ENCODE measurements at places on chromosomes 3 and 15.
A peak's percentile ranks its signal among the peaks of the same experiment; 100 is the strongest.

- no peaks in the 10 kb centered on the region for H3K36me3 ChIP-seq
- no peaks in the 10 kb centered on the region for H3K27me3 ChIP-seq
- H3K4me1 ChIP-seq, result no peaks in the 10 kb centered on the region
Observed at GRCh38 chr3:123262226-123262625, 60.5 kb downstream of the SEC22A start.

GRCh38 chr3:11323813-11324212 is 51.6 kb downstream of the ATG7 start:
- no peaks in the 10 kb centered on the region for H3K4me1 ChIP-seq
- H3K36me3 ChIP-seq, result no peaks in the 10 kb centered on the region
- no peak overlapping the region for H3K27ac ChIP-seq
- DNase-seq, result no peak

DNA sequence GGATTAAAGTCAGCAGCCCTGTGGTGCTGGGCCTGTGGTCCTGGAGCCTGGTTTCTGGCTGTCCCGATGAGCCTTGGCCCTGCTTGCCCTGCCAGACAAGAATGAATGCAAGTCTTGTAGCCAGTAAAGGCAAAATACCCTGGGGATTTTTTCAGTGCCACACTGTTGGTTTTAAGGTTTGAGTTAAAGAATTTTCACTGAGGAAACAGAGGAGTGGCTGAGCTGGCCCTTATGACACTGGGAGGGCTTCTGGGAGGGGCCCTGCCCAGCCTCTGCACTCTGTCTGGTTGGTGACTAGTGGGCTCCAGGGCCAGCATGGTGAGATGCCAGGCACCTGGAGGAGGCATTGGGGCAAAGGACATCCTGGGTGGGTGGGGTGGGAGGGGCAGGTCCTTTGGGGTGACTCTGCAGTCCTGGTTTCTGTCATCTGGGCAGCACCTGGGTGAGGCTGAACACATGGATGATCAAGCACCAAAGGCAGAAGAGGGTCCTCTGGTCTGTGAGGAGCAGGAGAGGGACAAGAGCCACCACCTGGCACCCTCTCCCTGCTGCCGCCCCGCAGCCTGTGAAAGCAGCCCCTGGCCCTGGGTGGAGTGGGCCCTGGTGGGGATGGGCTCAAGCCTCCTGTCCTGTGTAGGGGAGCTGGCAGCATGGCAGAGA is 12.5 kb upstream of the PLA2G4E start:
- H3K27me3 ChIP-seq, result no peaks in the 10 kb centered on the region
- H3K36me3 ChIP-seq, result no peaks in the 10 kb centered on the region
- no peak overlapping the region for H3K4me3 ChIP-seq

- H3K4me1 ChIP-seq, result no peaks in the 10 kb centered on the region
- H3K27me3 ChIP-seq, result no peaks in the 10 kb centered on the region
- H3K27ac ChIP-seq, result no peak overlapping the region
- H3K4me3 ChIP-seq, result no peak overlapping the region
- no peak for DNase-seq
- H3K36me3 ChIP-seq, result no peaks in the 10 kb centered on the region
Observed at GRCh38 chr3:192038726-192039125, 577.8 kb downstream of the PYDC2 start.

DNA sequence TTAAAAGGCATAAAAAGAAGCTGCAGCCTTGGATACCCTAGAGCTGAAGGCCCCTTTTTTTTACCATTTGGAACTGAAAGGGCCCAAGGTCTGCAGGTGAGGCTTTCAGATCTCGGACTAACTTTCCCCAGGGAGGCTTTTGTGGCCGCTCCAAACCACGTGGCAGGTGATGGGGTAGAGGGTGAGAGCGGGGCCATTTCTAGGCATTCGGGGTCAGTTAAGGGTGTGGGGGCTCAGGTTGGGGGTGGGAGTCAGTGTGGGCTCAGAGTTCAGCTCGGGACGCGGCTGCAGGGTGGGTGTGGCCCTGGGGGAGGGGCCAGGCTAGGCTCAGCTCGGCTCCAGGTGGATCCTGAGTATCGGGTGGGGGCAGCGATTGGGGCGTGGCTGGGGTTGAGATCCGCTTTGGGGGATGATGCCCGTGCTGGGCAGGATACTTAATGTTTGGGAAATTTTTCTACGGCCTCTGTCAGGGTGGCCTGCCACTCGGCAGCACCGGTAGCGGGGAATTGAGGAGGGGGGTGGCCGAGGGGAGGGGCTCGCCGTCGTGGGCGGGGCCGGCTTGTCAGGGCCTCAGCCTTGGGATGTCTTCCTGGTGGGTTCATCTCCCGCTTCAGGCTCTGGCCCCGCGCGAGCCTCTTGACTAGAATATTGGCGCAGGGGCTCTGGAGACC is 2.5 kb downstream of the KLF13 start:
- peak; percentile 55 for DNase-seq
- peak overlapping the region; percentile 92 for H3K4me3 ChIP-seq
- H3K27me3 ChIP-seq, result no peaks in the 10 kb centered on the region
- H3K27ac ChIP-seq, result peak overlapping the region; percentile 80
- H3K36me3 ChIP-seq, result no peaks in the 10 kb centered on the region

GRCh38 chr3:56975567-56975966 is 84.9 kb upstream of the SPATA12 start:
- H3K27ac ChIP-seq, result no peak overlapping the region
- no peak for DNase-seq
- H3K4me3 ChIP-seq, result no peak overlapping the region
- H3K4me1 ChIP-seq, result peaks cover 5% of the 10 kb centered on the region
- H3K36me3 ChIP-seq, result no peaks in the 10 kb centered on the region
- H3K27me3 ChIP-seq, result no peaks in the 10 kb centered on the region

GRCh38 chr3:119738741-119739140 is 35.9 kb downstream of the CFAP91 start:
- no peaks in the 10 kb centered on the region for H3K4me1 ChIP-seq
- no peak for DNase-seq
- no peaks in the 10 kb centered on the region for H3K27me3 ChIP-seq
- no peaks in the 10 kb centered on the region for H3K36me3 ChIP-seq
- no peak overlapping the region for H3K27ac ChIP-seq
- H3K4me3 ChIP-seq, result no peak overlapping the region

DNA sequence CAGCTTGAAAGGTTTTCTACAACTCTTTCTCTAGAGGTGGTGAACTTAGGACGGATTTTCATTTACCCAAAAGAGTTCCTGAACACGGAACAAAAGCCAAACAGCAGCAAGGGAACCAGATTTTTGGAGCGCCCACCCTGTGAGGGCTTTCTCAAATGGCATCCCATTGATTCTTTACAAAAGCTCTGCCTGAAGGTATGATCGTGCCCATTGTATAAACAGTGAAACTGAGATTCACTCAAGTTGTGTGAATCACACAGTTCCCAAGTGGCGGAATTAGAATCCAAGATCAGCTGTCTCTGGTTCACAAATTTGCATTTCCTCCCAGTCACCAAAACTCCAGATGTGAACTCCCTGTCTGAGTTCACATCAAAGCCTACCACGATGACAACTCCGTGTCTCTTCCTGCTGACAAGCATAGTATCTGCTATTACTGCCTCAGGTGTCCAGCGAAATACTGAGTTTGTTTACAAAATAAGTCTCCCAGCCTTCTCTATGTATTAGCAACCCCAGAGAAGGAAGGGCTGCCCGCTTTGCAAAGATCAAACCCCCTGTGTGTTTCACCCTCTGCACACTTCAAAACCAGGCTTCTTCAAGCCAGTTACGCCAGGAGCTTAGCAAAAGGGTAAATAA is 235.9 kb upstream of the ST8SIA2 start:
- H3K4me3 ChIP-seq, result no peak overlapping the region
- no peak overlapping the region for H3K27ac ChIP-seq

GRCh38 chr15:71180986-71181853 is 65.9 kb downstream of the THSD4 start:
- no peaks in the 10 kb centered on the region for H3K27me3 ChIP-seq
- H3K4me3 ChIP-seq, result no peak overlapping the region
- no peak overlapping the region for H3K27ac ChIP-seq
- no peak for DNase-seq

DNA sequence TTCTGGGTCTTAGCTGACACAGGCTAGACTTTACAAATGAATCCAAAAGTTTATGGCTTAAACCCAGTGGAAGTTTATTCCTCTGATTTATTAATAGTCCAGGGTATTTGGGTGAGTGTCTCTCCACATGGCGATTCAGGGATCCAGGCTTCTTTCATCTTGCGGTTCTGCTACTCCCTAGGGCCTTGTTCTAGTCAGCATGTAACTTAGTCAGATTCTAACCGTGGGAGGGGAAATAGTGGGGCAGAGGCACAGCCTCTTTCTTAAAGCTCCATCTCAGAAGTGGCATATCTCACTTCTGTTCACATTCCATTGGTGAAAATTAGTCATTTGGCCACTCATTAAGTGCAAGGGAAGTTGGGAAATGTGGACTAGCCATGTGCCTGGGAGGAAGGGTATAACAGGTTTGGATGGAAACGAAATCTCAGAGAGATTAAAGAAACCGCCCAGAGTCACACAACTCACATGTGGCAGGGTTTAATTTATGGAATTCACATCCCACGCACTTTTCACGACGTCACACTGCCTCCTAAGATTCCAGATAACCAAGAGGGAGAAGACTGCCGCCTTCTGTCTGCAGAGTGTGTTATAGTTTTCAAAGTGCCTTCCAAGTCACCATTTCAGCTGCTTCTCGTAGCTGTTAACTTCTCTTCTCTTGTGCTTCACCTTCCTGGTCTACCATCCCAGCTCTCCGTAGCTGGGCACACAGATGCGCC is 11.4 kb upstream of the RASGRF1 start:
- no peak overlapping the region for H3K27ac ChIP-seq
- DNase-seq, result no peak
- H3K4me3 ChIP-seq, result no peak overlapping the region
- no peaks in the 10 kb centered on the region for H3K27me3 ChIP-seq
- H3K36me3 ChIP-seq, result no peaks in the 10 kb centered on the region

DNA sequence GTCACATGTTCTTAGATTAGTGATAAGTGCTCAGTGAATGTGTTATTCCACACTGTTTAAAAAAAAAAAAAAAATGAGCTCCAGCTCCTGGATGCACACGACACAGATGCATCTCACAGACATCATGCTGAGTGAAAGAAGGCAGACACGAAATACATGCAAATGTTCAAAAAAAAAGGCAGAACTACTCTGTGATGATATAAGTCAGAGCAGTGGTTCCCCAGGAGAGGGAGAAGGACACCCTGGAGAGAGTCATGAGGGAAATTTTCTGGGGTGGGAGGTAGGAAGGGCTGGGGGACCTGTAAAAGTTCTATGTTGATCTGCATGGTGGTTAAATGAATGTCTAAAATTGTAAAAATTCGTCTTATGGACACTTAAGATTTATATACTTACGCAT is 4.3 kb downstream of the CSRNP1 start:
- no peak overlapping the region for H3K4me3 ChIP-seq
- DNase-seq, result no peak
- peaks cover 56% of the 10 kb centered on the region for H3K4me1 ChIP-seq
- H3K27me3 ChIP-seq, result no peaks in the 10 kb centered on the region

DNA sequence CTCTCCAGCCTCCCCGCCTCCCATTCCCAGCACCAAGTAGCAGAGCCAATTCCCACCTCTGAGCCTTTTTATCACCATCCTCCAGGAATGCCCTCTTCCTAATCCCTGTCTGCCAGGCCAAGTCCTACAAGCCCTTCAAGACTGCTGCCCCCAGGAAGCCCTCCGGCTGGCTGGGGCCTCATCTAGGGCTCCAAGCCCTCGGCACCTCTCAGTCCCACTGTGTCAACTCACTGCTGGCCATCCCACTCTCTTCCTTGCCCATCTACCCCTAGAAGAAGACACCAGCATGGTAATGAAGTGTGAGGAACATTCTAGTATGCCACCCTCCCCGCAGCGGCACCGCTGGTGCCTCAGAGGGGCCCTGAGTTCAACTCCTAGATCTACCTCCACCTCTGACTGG is 10.0 kb upstream of the GRIP2 start:
- H3K27me3 ChIP-seq, result no peaks in the 10 kb centered on the region
- H3K4me3 ChIP-seq, result no peak overlapping the region
- H3K36me3 ChIP-seq, result no peaks in the 10 kb centered on the region

DNA sequence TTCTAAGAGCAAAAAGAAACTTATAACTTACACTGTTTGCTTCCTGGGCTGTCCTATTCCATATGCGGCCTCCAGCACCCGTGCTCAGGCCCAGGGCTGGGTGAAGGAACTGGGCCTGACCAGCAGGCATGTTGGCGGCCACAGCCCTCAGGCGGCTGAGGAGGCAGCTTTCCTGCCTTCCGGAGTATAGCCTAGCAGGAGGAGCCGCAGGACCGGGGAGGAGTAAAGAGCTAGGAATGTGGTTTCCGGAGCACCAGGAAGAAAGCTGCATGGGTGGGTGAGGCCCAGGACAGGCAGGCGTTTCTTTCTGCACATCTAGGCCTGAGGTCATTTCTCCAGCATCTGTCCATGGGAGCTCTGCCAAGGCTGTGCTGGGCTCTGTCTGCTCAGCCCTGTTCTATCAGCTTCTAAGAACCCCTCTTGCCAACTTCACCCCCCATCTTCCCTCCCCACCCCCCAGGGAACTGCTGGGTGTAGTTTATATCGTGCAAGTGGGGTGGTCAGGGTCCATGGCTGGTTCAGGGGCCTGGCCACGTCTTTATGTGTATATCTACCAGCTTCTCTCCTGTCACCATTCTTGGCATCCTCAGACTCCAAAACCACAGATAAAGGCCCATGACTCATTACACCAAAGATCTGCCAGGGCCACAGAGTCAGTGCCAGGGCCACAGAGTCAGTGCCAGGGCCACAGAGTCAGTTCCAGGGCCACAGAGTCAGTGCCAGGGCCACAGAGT is 7.8 kb upstream of the KIF7 start:
- H3K36me3 ChIP-seq, result no peaks in the 10 kb centered on the region
- no peak for DNase-seq
- no peaks in the 10 kb centered on the region for H3K27me3 ChIP-seq

DNA sequence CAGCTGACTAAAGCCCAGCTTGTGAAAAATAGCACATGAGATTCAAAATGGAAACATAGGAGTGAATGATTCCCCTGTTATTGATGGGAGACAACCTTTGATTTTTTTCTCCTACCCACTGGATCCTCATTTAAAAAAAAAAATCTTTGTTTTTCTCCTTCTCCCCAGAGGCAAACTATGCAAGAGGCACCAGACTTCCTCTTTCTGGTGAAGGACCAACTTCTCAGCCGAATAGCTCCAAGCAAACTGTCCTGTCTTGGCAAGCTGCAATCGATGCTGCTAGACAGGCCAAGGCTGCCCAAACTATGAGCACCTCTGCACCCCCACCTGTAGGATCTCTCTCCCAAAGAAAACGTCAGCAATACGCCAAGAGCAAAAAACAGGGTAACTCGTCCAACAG is 2.6 kb downstream of the CACNA1D start:
- peaks cover 12% of the 10 kb centered on the region for H3K4me1 ChIP-seq
- no peak for DNase-seq
- H3K36me3 ChIP-seq, result no peaks in the 10 kb centered on the region
- no peaks in the 10 kb centered on the region for H3K27me3 ChIP-seq
- no peak overlapping the region for H3K4me3 ChIP-seq
